ACHN (cell line): ENCODE measurements at places on chromosomes 2 and 18.

- no peak for DNase-seq
Observed at GRCh38 chr2:70962885-70963878, 15.2 kb upstream of the ANKRD53 start.

DNA sequence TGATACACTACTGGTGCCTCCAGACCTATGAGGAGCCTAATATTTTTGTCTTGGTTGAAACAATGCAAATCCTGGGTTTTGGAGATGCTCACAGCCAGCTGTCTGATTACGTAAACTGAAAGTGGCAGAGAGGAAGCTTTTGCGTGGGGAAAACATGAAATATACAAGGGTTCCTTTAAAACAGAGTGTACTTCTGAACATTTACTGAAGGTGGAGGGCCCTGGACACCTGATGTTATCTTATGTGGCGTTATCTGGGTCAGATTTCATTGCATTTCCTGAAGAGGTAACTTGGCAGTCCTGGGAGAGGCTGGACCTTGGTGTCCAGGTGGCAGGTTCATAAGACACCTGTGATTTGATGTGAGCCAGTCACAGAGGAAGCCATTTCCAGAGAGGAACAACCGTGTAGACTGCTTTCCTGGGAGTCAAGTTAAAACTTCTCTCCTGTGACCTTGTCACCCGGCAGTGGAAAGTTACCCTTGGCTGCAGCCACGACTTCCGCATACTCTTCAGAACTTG is 105.0 kb downstream of the NEDD4L start:
- no peak for DNase-seq

DNA sequence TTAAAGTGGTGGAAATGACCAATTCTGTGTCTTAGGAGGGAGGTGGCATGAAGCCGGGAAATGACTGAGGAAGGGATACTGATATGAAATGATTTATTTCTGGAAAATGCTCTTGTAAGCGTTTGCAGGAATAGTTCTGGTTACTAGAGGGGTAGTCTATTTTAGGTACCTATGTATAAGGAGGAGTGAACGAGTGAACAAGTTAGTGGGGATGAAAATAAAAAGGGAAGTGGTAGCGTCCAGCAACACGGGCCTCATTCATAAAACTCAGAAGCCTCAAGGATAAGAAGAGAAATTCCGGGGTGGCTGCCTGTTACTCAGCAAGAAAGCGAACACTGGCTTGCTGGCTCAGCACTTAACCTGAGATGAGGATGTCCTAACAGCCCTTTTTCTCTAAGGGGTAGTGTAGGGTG is 303.3 kb downstream of the NCKAP5 start:
- DNase-seq, result no peak

GRCh38 chr2:175476948-175477347 is 295.4 kb upstream of the ATP5MC3 start:
- DNase-seq, result no peak

DNA sequence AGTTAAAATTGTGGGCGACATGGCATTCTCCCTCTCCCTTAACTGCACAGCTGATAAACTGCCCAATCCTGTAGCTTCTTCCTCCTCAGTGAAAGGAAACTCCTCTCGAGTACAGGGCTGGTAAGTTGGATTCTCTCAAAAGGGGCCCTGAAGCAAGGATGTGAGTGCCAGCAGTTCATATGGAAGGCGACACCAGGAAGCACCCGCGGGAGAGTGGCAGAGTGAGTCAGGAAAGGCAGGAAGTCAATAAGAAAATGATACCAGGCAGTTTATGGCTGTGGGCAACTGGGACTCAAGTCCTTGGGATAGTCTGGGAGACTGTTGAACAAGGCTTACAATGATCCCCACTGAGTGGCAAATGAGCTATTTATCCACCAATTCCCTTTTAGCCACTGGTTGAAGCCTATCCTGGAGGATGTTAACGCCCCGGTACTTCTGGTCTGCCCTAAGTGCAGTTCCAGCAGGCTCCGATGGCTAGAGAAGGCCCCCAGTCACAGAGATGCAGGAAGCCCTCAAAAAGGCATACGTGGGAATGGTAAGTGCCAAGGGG is 34.8 kb downstream of the ABHD3 start:
- peak; percentile 22 for DNase-seq

DNA sequence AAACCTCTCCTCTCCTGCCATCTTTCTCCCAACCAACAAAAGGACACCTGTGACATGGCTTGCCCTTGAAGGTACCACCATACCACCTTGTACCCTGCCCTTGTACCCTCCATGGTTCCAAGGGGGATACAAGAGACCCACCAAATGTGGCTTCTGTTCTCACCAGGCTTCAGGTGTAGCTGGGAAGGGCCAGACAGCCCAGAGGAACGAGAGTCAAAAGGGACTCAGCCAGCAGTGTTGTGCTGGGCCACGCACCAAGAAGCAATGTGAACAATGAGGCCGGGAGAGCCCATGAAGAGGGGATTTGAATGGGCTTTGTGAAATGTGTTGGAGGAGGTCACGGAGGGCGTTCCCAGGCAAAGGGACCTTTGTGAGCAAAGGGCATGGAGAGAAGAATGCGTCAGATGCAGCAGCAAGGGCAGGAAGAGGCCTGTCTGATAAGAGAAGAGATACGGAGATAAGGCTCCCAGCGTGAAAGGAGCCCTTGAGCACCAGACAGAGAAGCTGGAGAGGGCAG is 48.6 kb downstream of the PLB1 start:
- no peak for DNase-seq

DNA sequence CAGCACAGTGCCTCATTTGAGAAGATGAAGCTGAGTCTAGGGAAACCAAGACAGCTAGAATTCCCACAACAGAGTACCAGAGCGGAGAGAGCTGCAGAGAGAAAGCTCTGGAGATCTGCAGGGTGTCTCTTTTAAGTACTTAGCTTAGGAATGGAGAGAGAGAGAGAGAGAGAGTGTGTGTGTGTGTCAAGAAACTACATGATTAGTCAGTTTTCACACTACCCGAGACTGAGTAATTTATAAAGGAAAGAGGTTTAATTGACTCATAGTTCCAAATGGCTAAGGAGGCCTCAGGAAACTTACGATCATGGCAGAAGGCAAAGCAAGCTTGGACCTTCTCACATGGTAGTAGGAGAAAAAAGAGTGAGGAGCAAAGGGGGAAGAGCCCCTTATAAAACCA is 64.0 kb downstream of the HIBCH start:
- DNase-seq, result no peak

- no peak for DNase-seq
Observed at GRCh38 chr18:75125382-75126331, 83.3 kb downstream of the PTGR3 start.

GRCh38 chr2:104033399-104033798 is 820.5 kb upstream of the POU3F3 start:
- DNase-seq, result peak; percentile 61

DNA sequence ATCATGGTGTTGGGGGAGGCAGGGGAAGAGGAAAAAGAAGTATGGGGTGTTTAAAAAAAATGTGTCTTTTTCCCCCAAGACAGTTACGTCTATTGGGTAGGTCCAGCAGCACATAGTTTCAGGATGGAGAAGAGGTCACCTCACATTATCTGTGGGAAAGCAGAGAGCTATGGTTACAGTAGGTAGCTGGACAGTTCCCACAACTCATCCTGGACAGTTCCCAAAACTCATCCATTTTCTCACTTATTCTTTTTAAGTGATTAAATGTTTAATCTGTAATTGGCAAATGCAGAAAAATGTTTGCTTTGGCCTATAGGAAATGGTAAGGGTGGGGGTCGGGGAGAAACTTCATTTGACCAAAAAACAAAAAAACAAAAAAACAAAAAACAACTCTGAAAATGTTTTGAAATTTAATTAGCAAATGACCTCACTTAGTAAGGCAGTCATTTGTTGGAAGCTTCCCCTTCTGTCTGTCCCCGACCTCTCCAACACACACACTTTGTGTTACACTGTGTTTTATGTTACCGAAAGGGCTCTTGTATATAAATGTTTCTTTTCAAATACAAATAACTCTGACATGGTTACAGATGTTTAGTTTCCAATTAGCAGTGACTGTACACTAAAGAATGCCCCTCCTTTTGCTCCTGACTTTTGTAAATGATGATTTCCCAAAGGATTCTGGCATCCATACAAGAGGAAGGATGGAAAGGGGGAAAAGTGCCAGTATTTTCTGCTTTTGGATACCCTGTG is 173.3 kb upstream of the ZFP36L2 start:
- no peak for DNase-seq

DNA sequence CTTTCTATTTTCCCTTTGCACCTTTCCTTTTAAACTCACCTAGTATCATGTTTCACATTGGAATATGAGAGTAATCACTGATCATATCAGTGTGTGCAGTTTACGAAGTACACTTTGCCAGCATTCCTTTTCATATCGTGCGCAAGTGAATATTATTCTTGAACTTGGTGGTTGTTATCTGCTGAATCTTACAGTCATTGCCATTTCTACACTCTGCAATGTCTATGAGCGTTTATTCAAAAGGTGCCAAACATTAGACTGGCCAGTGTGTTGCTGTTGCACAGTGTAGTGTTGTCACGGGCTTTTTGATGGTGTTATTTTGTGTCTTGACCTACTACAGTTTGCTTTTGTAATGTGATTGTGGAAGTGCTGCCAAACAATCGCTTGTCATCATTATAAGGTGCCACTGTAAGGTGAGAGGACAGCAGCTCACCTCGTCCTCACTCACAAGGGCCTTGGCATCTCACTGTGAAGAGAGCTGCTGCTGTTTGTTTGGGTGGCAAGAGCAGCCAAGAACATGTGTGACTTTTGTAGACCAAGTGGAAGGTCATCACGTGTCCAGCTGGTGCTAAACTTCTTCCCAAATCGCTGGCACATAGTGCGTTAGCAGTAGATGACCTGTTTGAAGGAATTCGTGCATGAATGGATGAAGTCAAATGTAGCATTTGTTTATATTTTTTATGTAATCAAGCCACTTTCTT is 113.3 kb downstream of the MYO1B start:
- DNase-seq, result no peak

- no peak for DNase-seq
Observed at GRCh38 chr2:185567940-185568339, 170.7 kb upstream of the FSIP2 start.

- DNase-seq, result no peak
Observed at GRCh38 chr2:159152128-159152778, 134.2 kb downstream of the WDSUB1 start.

- DNase-seq, result no peak
Observed at GRCh38 chr2:12722447-12723316, 5.9 kb downstream of the TRIB2 start.

GRCh38 chr2:39095624-39096023 is 25.2 kb downstream of the SOS1 start:
- no peak for DNase-seq

DNA sequence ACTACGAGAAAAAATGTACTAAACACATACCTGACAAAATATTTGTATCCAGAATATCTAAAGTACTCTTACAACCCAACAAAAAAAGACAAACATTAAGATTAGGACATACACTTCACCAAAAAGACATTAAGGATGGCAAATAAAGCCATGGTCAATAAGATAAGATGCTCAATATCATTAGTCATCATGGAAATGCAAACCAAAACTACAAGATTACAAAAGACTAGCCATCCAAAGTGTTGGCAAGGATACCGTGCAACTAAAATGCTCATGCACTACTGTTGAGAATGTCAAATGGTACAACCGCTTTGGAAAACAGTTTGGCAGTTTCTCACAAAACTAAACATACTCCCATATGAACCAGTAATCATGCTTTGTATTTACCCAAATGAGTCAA is 29.7 kb downstream of the MAP3K2 start:
- no peak for DNase-seq
